ENCODE measurements at places on chromosomes 3 and 15.

DNA sequence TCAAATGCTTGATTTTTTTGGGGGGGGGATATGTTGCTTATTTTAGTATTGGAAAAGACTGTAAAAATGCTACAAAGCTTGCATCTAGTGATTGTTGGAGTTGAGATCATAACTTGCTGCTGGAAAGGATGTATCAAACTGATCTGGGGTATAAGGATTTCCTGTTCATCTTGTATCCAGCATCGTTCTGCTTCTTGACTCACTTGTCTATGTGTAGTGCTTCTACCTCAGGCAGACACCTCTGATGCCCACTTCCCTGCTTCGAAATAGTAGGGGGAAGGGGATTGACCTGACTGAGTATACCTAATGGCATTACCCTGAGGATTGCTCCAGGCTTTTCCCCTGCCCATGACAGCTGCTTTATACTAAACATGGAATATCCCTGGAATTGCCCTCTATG, 42.7 kb downstream of the STT3B start:
- no peak for DNase-seq

DNA sequence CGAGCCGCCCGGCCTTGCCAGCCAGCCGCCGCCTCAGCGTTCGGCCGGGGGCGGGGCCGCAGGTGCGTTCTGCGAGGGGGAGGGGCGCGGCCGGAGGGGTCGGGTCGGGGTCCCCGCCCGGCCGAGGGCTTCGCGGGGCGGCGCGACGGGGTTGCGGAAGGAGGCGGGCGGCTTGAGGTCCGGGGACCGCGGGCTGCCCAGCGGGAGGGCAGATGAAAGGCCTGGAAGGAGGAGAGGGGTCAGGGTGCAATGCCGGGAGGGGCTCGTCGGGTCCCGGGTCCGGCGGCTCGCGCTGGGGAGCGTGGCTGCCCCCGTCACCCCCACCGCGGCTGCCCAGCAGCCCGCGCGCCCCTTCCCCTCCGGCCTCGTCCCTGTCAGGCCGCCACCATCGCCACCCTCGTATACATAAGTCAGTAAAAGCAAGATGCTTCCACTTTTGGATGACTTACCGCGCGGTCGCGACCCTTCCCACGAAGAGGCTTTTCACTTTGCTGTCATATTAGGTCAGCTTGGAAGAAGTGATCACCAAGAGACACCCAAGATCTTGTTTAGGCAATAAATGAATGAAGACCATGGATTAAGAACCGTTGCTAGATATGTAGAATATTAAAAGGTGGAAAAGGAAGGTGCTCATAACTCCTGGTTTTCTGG, 620 bp upstream of the ANP32A start:
- DNase-seq, result no peak

DNA sequence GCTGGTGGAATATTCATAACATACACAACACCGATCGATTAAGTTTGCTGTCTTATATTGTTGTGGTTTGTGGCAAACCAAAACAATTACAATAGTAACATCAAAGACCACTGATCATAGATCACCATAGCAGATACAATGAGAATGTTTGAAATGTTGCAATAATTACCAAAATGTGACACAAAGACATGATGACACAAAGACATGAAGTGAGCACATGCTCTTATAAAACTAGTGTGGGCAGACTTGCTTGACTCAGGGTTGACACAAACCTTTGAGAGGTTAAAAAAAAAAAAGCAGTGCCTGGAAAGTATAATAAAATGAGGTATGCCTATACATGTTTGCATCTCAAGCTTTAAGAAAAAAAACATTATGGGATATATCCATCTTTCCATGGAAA, 130.3 kb downstream of the NR1I2 start:
- no peak for DNase-seq

DNA sequence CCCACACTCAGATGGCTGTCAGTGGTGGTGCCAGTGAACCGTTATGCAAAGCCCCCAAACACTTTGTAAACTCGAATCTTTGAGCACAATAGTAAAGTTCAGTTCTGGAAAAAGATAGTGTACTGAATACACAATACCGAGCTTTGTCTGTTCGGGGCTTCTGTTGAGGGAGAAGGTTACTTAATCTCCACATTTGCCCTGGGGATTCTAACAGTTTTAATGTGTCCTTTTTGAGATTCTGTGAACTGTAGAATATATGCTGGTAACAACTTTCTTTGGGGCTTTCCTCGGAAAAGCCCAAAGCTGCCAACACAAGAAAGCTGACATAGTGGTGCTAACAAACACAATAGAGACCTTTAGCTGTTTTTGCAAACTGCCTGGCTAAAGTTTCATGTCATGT, 686.5 kb downstream of the ROBO1 start:
- DNase-seq, result no peak

GRCh38 chr15:42267286-42267685, 5.7 kb upstream of the GANC start:
- no peak for DNase-seq

- no peak for DNase-seq
These were observed 66.7 kb downstream of the TRAK1 start for GRCh38 chr3:42157540-42158538.

- DNase-seq, result no peak
These were observed 14.9 kb downstream of the NME9 start for GRCh38 chr3:138314751-138315150.

- peak; percentile 64 for DNase-seq
These were observed 54.5 kb upstream of the GOLGA6B start for GRCh38 chr15:72599855-72600464.

- DNase-seq, result no peak
These were observed 277.1 kb downstream of the EDEM1 start for GRCh38 chr3:5464649-5465048.

- peak; percentile 12 for DNase-seq
These were observed 338.4 kb upstream of the C2CD4B start for GRCh38 chr15:62503451-62503850.

GRCh38 chr3:36991147-36991546, 1.8 kb downstream of the EPM2AIP1 start:
- no peak for DNase-seq

DNA sequence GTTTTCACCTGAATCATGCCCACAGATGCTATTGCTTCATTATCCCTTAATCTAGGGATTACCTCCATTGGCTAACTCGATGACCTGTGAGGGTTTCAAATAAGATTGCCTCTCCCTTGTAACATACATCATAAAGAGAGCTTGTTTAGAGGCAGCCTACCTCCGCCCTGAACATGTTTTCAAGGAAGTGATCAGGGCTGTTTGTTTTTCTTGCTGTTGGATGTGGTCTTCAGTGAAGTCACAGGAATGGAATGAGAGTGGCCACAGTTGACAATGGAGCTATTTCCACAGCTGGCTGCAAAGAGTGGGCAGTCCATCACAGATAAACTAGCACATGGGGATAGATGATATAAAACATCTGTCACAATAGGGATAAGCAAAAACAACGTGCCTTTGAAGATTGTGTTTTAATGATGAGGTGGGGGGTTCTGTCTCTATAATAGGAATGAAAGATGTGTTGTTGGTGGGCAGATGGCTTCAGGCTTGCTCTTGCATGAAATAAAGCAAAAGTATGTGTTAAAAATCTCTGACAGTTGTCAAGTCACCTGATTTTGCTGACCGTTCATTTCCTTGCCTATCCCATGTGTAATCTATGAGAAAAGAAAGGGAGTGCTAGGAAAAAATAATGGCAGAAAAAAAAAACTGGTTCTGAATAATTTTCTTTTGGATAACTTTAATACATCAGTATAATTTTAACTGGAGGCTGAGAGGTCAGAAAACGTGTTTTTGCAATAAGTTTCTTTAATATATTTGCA, 642.3 kb downstream of the RBMS3 start:
- DNase-seq, result peak; percentile 25

DNA sequence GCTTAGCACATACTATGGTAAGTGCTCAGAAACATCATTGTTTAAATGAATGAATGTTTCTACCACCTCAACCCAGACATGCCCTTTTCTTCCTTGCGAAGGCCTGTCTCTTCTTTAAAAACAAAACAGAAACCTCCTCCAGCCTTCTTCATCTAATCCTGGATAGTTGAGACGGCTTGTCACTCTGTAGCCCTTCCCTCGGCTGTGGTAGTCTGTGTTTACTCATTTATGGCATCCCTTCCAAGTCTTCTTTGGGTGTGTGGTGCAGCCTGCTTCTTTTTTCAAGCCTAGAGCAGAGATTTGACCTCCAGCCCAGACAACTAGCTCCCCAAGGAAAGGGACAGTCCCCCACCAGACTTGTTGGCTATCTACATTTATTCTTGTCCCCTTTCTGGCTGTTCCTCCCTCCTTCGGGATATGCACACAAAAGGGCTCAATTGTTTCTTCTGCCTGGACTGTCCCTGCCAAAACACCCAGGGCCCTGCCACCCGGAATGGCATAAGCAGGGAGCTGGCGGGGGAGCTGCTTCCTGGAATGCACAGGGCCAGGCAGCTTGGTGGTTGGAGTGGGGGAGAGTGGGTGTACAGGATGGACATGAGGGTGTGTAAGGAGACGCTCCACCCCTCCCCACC, 67.8 kb downstream of the ITGA11 start:
- no peak for DNase-seq

Data from LoVo (cell line).